RWPE1 (cell line): ENCODE measurements at places on chromosomes 2 and 18.

- no peak for DNase-seq
Observed at GRCh38 chr2:16900405-16901025, 234.9 kb upstream of the CYRIA start.

DNA sequence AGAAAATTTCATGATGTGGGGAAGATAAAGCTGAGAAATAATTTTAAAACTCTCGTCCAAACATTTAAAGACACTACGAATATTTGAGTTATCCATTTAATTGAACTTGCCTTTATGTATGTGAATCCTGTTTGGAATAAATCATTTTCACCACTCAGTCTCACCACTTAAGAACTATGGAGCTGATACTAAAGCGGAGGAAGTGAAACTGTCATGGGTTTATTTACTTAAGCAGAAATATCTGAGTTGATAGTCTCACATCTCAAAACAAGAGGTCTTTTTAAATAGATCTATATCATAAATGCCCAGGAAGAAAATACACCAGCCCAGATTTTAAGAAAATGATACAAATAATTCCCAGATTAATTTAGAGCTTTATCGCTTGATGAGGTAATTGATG lies 532.4 kb downstream of the ZNF804A start:
- no peak for DNase-seq

- no peak for DNase-seq
Observed at GRCh38 chr18:63363951-63364350, 3.1 kb downstream of the KDSR start.

GRCh38 chr2:210440206-210440605 lies 36.4 kb downstream of the LANCL1 start:
- DNase-seq: no peak

DNA sequence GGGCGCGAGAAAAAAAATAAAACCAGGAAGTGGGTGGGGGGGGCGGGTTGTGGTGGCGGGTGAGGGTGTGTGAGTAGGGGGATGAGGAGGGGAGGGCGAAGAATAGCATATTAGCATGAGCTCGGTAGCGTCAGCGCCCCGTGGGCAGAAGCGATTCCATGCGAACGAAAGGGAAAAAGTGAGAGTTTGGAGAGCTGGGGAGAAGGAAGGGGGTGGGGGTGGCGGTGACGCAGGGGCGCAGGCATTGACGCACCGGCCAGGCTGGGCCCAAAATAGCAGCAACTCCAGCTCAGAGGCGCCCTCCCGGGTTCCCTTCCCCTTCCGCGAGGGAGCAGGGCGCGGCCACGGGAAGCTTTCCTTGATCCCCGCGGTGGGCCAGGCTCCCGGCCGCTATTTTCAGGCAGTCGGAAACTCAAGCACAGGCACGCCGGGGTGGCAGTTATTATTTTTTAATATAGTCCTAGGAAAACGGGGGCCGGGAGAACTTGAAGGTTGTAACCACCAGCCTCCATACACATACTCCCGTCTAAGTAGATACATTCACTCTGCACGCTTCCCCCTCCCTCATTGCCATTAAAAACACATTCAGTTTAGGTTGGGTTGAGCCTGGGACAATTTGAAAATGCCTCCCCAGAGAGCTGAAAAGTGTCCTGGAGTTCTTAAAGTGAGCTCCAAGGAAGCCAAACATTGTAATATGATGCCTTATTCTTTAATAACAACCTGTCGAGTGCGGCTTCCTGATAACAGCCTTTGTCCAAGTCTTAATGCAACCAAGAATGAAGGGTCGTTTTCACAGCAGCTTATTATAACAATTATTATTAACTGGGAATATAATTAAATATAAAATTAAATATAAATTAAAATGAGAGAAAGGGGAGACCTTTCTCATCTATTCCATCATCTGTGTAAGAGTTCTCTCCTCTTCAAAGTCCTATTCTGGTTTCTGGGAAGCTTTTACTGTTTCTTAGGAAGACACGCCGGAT lies 2.3 kb upstream of the NR4A2 start:
- DNase-seq: peak; percentile 87

GRCh38 chr2:121103960-121104359 lies 181.0 kb downstream of the TFCP2L1 start:
- DNase-seq: no peak

- no peak for DNase-seq
Observed at GRCh38 chr18:63090334-63090733, 229.2 kb downstream of the BCL2 start.

GRCh38 chr18:34871435-34871834 lies 161.3 kb downstream of the DTNA start:
- DNase-seq: no peak

GRCh38 chr2:197164141-197164754 lies 146.3 kb downstream of the ANKRD44 start:
- DNase-seq: no peak

- no peak for DNase-seq
Observed at GRCh38 chr18:58896268-58896667, 31.6 kb downstream of the ZNF532 start.

GRCh38 chr18:48799724-48800315 lies 150.9 kb downstream of the SMAD7 start:
- no peak for DNase-seq

DNA sequence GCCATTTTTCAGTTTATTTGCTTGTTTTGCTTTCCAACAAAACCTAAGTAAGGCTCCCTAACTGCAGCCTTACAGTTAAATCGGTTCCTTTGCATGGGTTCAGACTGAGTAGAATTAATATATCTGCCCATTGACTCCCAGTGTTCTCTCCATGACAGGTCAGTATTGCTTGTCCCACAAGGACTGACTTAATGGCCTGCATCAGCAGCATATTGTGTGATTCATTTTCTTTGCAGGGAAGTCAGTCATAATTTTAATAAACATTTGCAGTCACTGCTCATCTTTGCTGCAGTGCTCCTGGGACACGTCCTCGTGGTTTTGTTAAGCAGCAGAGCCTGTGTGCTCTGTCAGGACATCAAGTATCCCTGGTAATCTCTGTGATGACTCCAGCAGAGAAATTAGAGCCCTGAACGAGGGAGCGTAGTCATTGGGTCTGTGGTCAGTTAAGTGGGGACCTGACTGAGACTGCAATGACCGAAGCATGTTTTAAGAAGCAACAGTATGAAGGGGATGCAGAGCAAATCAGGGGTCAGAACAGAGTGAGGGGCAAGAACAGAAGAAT lies 93.3 kb downstream of the CDH20 start:
- DNase-seq: no peak

- peak; percentile 18 for DNase-seq
Observed at GRCh38 chr18:57621246-57621604, 411 bp downstream of the NARS1 start.

GRCh38 chr2:96533292-96534073 lies 3.1 kb upstream of the ARID5A start:
- DNase-seq: peak; percentile 68

- no peak for DNase-seq
Observed at GRCh38 chr2:46540496-46541331, 61.3 kb downstream of the TMEM247 start.

DNA sequence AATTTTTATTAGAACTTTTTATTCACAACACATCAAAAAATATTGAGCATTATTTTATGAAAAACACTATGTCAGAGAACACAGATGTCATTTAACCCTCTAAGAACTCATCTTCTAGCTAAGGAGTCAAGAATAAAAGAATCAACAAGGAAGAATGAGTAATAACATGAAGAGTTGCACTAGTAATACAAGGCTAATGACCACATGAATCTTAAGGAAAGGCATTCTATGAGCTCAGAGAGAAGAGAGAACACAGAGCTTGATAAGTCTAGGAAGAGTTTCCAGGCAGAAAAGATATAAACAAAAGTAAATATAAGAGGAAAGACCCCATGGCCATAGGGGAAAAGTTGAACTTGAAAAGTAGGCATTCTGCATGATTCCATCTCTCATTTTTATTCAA lies 166.5 kb downstream of the MAIP1 start:
- no peak for DNase-seq
